ENCODE measurements at places on chromosomes 16 and 17. TPM values are rescaled to one million over a fixed set of nuclear protein-coding genes. Genes with fewer than 3 reads are reported as not detected.

Gene NKD1
- total RNA-seq, result 0.16 TPM

Gene TEKT5
- total RNA-seq, result not detected

Gene CACNG4
- total RNA-seq, result 0.08 TPM

Gene SNAI3
- total RNA-seq, result 0.57 TPM

Gene SOX15
- 207 TPM for total RNA-seq

Gene TBX21
- not detected for total RNA-seq

Gene TANGO6
- total RNA-seq, result 7.7 TPM

Gene PRPSAP1
- 45.4 TPM for total RNA-seq

Gene HCRT
- not detected for total RNA-seq

Gene TEFM
- 11.8 TPM for total RNA-seq

Gene SSTR5
- total RNA-seq, result not detected

Gene PAQR4
- total RNA-seq, result 34.4 TPM

Gene ABHD15
- total RNA-seq, result 5.7 TPM

Gene MAPT
- total RNA-seq, result 0.23 TPM

Gene PRSS53
- 0.86 TPM for total RNA-seq

Gene AURKB
- 21.2 TPM for total RNA-seq

Gene FDXR
- total RNA-seq, result 48.0 TPM

Gene TMEM235
- total RNA-seq, result not detected

Gene VKORC1
- 107 TPM for total RNA-seq

Gene RNF43
- 10.1 TPM for total RNA-seq

Gene CHRNE
- not detected for total RNA-seq

Gene DNASE1L2
- total RNA-seq, result 0.78 TPM

Gene CHTF18
- 26.5 TPM for total RNA-seq

Gene RPRML
- not detected for total RNA-seq

Gene RBFOX1
- not detected for total RNA-seq

Gene MSLN
- total RNA-seq, result 3.8 TPM

Gene KRT28
- total RNA-seq, result not detected

Gene CD300C
- not detected for total RNA-seq

Gene CASKIN1
- total RNA-seq, result 0.16 TPM

Gene KRT27
- total RNA-seq, result not detected

Gene NAGS
- 17.1 TPM for total RNA-seq

Gene KRT32
- total RNA-seq, result not detected

Gene GAS2L2
- total RNA-seq, result not detected

Gene GRB7
- total RNA-seq, result 31.5 TPM

Gene ADAD2
- total RNA-seq, result not detected

Gene SERPINF2
- total RNA-seq, result 0.70 TPM

Gene PRDM7
- not detected for total RNA-seq

Gene TP53I13
- 33.9 TPM for total RNA-seq

Gene KAT2A
- total RNA-seq, result 10.3 TPM

Gene SPATA32
- total RNA-seq, result not detected

Gene RNF222
- 0.04 TPM for total RNA-seq

Gene SP2
- 2.7 TPM for total RNA-seq

Gene TMC8
- not detected for total RNA-seq

Gene KRTAP4-3
- total RNA-seq, result not detected

Gene FAM83G
- total RNA-seq, result 75.6 TPM

Gene MRPS34
- total RNA-seq, result 136 TPM

Gene COX6A2
- total RNA-seq, result not detected

Gene BHLHA9
- not detected for total RNA-seq

Gene SEPTIN12
- total RNA-seq, result not detected

Gene GPR142
- not detected for total RNA-seq

Gene G6PC3
- total RNA-seq, result 36.5 TPM

Gene ZSCAN10
- total RNA-seq, result not detected

Gene TP53TG3C
- total RNA-seq, result not detected

Gene STX1B
- 0.08 TPM for total RNA-seq

Gene C1QTNF8
- not detected for total RNA-seq

Gene SCGB1C2
- total RNA-seq, result not detected

Gene MYH2
- total RNA-seq, result not detected

Gene PPP1R1B
- total RNA-seq, result 0.39 TPM

All from hair follicular keratinocyte (primary cell).